Renal cortical epithelial cell (primary cell): ENCODE measurements at places on chromosomes 13 and 19.

- DNase-seq, result no peak
Measured at GRCh38 chr19:40335855-40336600, 12.2 kb downstream of the C19orf47 start.

GRCh38 chr13:73702419-73703071 is 431.7 kb downstream of the KLF12 start:
- peak; percentile 52 for DNase-seq

GRCh38 chr13:80817979-80818378 is 477.1 kb upstream of the SPRY2 start:
- DNase-seq, result no peak

DNA sequence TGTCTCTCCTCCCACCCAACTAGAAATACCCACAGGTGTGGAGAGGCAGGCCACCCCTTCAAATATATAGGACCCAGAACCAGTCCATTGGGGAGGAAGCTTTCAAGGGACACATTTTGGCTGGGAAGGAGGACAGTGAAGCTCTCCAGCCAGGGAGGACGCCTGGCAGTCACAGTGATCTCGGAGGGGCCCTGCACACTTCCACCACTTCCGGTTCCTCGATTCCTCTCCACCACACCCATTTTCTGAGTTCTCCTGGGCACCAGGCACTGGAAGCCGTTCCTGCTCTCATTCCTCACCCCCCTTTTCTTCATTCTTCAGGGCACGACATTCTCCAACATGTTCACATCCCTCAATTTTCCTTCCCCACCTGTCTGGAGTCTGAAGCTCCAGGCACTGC is 30.4 kb upstream of the CEACAM21 start:
- no peak for DNase-seq

DNA sequence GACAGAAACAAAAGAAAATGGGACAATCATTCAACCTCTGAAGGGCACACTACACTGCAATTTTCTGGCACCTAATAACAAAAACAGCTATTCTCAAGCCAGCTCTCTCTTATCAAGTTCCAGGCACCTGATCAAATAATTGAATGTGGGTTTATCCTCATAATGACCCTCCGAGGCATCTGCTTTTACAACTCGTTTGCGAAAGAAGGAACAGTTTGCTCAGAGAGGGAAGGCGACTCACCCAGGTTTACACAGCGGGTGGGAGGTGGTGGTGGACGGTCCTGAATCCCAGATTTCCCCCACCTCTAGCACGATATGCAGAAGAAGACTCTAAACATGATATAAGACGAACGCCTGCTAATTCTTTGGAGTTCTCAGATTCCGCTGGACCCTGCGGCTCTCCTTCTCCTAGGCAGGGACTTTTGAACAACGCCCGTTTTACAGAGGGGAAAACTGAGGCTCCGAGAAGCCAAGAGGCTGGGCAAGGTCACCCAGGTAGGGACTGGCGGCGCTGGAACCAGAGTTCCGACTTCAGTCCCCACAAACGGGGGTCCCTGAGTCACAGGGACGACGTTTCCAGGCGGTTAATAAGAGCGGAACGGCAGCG is 641 bp downstream of the SGTA start:
- no peak for DNase-seq

DNA sequence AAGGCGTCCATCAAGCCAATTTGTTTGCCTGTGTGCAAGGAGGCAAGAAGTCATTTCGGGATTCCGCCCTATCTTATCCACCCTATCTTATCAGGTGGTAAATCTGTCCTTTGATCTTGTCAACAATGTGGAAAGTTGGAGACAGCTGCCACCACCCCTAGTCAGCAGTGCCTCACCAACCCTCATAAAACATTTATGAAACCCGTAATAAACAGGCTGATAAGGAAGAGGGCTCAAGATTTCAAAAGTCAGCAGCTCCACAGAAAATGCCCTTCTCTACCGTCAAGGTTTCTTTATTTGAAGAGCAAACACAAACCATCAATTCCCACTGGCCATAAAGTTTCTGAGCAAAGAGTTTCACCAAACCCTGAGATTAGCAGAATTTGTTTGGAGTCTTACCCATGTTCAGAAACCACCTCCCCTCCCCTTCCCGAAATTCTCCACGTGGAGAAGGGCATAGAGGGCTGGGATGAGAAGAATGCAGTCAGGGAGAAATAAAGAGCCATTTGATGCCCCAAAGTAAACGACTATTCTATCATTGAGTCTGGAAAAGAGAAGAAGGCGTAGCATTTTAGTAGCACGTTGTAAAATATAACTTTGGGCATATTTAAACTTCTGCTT is 196.0 kb upstream of the GPR12 start:
- DNase-seq, result no peak

DNA sequence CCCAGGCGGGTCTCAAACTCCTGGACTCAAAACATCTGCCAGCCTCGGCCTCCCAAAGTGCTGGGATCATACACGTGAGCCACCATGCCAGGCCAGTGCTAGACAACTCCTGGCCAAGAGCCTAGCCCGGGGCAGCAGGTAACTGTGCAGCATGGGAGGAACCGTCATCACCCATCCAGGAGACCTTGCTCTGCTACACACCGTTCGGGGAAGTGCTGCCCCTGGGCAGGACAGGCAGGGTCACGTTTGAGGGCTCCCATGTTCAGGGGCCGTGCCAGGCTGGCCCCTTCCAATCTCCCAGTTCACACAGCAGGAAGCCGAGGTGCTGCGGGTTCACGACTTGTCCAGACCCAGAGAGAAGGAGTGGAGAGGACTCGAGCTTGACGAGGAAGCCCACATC is 35.1 kb downstream of the NAXD start:
- no peak for DNase-seq
